Activated naive CD4-positive, alpha-beta T cell treated with Interleukin-2 at 50 U/mL for 16 hours (primary cell): ENCODE measurements at places on chromosomes 5 and 9.
A peak's percentile ranks its signal among the peaks of the same experiment; 100 is the strongest.

GRCh38 chr5:61228229-61228628 is 66.0 kb upstream of the SMIM15 start:
- DNase-seq, result no peak

DNA sequence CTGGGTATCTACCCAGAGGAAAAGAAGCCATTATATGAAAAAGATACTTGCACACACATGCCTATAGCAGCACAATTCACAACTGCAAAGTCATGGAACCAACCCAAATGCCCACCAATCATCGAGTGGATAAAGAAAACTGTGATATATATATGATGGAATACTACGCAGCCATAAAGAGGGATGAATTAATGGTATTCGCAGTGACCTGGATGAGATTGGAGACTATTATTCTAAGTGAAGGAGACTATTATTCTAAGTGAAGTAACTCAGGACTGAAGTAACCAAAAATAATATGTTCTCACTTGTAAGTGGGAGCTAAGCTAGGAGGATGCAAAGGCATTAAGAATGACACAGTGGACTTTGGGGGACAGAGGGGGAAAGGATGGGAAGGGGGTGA is 30.0 kb upstream of the GABBR2 start:
- no peak for DNase-seq

GRCh38 chr9:35755071-35755470 is 995 bp upstream of the MSMP start:
- no peak for DNase-seq

- DNase-seq, result no peak
Measured at GRCh38 chr5:122846051-122846550, 688 bp downstream of the SNX24 start.

- DNase-seq, result no peak
Measured at GRCh38 chr9:121885345-121885901, 207.7 kb downstream of the TTLL11 start.

DNA sequence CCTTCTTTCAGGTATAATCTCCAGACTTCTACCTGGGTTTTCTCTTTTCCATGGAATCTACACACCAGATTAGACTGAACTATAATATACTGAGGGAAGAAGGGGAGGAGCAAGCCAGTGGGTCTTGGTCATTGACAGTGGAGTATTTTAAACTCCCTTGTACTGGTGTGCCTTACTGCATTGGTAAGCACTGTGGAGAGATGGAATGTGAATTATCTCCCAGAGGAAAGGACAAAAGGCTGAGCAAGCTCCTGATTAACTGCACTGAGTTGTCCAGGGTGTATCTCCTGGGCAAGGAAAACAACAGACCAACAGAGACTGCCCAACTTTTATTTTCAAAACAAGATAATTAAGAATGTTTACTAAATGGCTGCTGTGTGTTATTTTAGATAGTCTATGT is 29.8 kb upstream of the SLCO6A1 start:
- DNase-seq, result no peak

DNA sequence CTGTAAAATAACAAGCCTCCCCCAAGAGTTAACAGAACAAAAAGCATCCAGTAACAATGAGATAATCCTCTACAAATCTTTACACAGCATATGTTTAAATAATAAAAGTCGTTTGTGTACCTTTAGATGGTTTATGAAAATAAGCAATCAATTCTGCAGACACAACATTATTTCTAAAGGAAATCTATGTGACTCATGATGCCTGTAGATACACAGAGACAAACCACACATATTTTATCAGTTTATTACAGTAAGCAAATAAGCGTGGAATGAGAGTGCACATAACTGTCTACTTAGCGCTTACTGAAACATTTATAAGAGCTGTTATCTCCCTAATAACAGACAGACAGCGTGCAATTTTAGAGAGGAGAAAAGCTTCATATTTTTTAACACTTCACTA is 243.6 kb downstream of the AP3B1 start:
- no peak for DNase-seq

- no peak for DNase-seq
Measured at GRCh38 chr9:123978981-123979380, 32.6 kb upstream of the LHX2 start.

DNA sequence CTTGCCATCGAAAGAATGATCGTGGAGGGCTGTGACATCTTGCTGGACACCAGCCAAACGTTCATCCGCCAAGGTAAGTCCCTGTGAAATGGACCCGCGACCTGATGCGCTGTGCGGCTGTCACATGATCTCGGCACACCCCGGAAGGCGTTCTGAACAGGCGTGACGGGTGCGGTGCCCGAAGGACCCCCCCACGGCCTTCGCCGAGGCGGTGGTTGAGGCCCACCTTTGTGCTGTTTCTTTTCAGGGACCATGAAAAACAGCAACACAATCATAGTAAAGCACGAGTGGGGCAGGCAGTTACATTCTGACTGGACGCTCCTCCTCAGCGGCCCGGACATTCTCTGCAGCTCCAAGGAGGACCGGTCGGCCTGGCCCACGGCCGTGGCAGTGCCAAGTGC is 126.7 kb downstream of the RASGRF2 start:
- no peak for DNase-seq

GRCh38 chr9:19181561-19181960 is 48.9 kb upstream of the DENND4C start:
- DNase-seq, result no peak

DNA sequence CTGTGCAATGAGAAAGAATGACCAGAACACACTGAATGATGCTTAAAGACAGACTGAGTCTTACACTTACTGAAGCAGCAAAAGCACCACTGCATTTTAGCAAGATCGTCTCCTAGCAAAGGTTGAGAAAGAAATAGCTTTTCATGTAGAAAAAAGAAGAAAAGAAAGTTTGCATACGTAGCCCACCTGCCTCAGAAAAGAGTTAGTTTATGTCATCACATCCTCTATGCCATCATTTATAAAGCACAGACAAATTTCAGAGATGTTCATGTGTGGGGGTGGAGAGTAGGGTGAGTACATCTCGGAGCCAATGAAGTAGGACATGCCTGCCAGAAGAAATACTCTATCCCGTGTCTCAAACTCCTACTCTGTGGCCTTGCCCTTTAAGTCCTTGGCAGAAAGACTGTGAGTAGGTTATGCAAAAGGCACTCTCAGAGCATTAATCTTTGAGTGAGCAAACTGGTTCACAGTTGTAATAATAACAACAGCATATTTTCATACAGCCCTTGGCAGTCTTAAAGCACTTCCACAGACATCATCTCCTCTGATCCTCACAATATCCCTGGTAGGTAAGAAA is 22.4 kb downstream of the NRG2 start:
- no peak for DNase-seq

- no peak for DNase-seq
Measured at GRCh38 chr5:81162501-81162900, 70.6 kb upstream of the CKMT2 start.

GRCh38 chr5:92207151-92207550 is 824.0 kb upstream of the ARRDC3 start:
- no peak for DNase-seq

- no peak for DNase-seq
Measured at GRCh38 chr5:139806726-139807646, 11.4 kb downstream of the PSD2 start.

GRCh38 chr5:137348759-137349158 is 150.4 kb downstream of the SPOCK1 start:
- DNase-seq, result no peak

DNA sequence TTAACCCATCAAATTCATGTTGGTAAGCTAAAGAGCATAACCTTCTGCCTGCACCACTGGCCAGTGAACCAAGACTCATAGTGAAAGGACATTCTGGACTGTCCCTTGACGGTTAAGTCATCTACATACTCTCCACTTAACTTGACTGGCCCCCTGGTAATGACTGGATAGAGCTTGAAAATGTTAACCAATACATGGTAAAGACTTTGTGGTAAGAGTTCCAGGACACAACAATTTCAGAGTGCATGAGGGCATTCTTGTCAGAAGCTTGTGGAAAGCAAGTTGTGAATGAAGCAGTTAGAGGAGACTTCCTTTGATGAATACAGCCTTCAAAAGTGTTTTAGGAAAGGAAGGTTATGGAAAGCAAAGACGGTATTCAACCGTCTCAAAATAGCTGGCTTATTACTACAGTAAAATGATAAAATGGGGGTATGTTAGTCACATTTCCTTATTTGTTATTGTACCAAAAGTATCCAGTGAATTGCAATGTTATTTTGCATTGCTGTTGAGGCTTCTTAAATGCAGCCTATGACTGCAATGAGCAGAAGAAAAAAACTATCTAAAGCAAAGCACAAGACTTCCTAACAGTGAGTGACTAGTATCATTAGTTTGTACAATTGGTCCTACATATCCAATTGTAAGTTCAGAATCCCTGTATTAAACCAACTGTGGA is 47.2 kb upstream of the DAB2 start:
- DNase-seq, result no peak

- DNase-seq, result no peak
Measured at GRCh38 chr5:80711938-80712337, 57.2 kb upstream of the DHFR start.

DNA sequence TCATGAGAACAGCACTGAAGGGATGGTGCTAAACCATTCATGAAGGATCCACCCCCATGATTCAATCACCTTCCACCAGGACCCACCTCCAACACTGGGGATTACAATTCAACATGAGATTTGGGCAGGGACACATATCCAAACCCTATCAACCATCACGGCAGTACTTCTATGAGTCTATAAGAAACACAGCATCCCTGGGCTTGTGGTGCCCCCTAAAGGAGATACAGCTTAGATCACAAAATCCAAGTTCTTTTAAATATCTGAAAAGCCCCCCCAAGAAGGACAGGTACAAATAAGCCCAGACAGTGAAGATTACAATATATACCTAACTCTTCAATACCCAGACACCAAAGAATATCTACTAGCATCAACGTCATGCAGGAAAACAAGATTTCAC is 233.7 kb upstream of the ADRA1B start:
- no peak for DNase-seq

GRCh38 chr9:4987961-4988421 is 2.9 kb downstream of the JAK2 start:
- peak; percentile 44 for DNase-seq
